ENCODE measurements at places on chromosomes 2 and 18. TPM values are rescaled to one million over a fixed set of nuclear protein-coding genes. Genes with fewer than 3 reads are reported as not detected.
A peak's percentile ranks its signal among the peaks of the same experiment; 100 is the strongest.

DNA sequence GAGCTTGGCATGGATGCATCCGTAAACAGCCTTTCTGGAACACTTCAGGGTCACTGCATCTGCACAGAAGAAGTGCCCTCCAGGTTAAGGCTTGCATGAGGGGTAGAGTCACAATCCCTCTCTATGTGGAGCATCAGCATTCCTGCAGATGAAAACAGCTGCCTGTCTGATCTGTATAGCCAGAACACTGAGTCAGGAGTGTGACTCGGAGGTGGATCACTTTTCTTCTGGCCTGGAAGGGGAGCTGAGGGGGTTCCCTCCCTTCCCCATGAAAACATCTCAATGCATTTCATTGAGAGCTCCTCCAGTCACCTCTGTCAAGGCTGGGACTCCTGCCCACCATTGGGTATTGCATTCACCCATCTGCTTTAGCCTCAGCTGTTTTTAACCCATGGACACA lies 72.5 kb upstream of the SERPINE2 start:
- no peak for DNase-seq

GRCh38 chr2:56333812-56334485 lies 150.2 kb downstream of the CCDC85A start:
- no peak for DNase-seq

DNA sequence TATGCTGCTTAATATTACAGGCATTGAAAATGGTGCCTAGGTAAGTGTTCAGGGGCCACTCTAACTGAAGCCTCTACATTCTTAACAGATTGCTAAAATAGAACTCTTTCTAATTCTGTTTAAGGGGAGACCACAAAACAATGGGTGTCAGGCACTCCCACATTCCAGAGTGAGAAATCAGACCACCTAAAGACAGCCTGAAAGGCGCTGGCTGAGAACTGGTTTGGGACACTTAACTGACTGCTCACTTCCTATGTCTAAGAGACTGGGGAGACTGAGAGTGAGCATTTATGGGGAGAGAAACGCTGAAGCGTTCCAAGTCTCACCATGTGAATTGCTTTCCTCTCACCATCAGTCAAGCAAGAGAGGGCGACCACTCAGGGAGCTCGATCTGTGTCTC lies 108.8 kb upstream of the ITGB6 start:
- DNase-seq: no peak

CNRIP1 gene
- not detected for total RNA-seq

DNA sequence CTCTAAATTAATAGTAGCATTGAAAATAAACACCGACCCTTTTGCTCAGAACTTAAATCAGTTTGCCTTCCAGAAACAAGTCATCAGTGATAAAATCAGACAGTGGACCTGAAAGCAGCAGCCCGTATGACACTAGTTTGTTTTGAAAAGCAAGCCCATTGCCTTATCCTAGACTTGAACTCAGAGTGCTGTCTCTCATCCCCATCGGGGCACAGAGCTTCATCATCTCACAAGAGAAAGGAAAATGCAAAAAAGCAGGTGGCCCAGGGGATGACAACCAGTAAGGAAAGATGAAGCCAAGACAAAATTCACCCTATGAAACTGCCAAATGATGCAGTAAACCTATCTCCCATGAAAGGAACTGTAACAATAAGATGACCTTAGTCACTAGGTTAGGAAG lies 71.2 kb downstream of the CERKL start:
- DNase-seq: no peak

UGT1A8 gene
- total RNA-seq: not detected

DNA sequence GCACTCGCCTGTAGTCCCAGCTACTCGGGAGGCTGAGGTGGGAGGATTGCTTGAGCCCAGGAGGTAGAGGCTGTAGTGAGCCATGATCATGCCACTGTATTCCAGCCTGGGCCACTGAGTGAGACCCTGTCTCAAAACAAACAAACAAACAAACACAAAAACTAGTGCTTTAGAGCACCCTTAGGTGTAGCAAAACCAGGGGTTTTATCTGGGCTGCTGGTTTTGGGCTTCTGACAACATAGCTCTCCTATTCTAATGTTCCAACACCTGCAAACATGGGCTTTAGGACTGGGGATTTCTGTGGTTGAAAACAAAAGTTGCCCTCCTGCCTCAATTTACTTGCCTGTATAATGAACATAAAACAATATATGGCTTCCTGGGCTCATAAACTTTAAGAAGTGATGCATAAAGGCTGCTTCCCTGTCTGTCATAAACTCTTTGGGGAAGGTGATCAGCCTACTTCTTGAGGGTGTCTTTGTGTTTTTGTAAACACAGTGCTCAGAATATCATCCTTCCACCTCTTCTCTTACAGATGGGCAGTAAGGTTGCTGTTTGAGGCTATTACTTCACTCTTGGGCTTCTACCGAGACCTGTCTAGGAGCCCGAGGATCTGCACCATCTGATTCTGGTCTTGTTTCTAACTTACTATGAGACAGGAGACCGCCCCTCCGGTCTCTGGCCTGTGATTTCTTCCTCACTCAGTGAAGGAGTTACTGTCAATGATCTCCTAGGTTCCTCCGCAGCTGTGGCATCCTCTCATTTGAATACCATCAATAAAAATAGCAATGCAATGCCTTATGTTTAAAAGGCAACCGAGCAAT lies 246.5 kb downstream of the MYCN start:
- no peak for DNase-seq

DNA sequence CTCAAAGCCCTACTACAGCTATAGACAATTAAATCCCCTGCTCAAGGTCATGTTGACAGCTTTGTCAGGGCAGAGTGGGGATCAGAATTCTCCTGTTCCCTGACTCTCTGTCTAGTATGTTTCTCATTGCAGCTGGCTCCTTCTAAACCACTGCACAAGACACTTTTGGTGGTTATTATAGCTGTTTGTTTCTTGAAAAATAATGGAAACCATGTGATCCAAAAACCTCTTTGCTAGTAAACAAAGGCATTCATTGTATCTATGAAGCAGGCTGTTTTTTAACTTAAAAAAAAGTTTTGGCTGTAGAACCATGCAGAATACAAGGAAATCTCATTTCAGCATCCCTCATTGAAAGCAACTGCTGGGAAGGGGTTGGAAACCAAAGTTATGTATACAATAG lies 352.5 kb upstream of the EPHA4 start:
- DNase-seq: no peak

GRCh38 chr2:219266232-219266631 lies 12.5 kb upstream of the TUBA4A start:
- DNase-seq: no peak

- no peak for DNase-seq
Measured at GRCh38 chr2:200318940-200319435, 12.5 kb downstream of the SPATS2L start.

DNA sequence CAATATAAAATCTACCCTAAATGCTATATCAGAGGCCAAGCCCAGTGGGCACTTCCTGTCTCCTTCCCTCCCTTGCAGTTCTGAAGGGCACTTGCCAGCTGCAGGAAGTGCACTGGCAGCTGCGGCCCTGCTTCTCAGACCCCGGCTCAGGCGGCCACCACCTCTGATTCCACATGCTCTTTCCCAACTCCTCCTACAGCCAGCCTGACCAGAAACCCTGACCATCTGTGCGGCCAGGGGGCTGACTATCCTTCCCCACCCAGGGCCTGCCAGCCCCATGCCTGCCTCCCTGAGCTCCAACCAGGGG lies 88.6 kb downstream of the ZBTB7C start:
- no peak for DNase-seq

DNA sequence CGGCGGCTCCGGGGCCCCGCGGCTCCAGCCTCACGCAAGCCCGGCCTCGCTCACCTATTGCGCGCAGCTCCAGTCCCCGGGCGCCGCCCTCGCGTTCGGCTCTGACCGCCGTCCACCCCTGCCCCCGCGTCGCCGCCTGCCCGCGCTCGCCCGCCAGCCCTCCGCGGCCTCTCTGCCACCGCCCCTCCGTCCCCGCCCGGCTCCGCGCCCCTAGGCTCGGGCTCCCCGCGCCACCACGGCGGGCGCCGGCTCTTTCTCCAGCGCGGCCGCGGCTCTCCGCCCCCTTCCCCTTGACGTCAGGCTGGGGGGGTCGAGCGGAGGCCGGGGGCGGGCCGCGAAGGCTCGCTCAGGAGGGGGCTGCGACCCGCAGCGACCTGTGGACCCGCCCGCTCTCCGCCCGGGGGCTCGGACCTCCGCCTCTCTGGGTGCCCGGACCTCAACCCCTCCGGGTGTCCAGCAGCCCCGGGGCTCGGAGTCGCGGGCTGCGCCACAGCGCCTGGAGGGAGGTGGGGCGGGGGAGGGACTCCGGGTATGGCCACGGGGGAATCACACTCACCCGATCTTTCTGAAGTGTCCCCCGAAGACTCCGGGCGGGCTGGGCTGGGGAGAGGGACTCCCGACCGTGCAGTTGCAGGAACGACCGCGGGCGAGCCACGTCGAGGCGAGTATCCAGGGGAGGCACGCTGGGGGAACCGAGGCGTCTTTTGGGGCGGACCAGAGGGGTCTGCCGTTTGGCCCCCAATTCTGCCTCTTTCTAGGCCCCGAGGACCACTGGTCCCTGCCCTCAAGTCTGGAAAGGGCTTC lies at the start of gene SEMA4C:
Gene SEMA4C, minus strand, starts transcription at position 259 of the 804 bp plus-strand sequence. CDS start 2,194 bp downstream, outside the sequence.
- peak; percentile 56 for DNase-seq

GRCh38 chr2:129806317-129806716 lies 173.1 kb upstream of the RAB6C start:
- DNase-seq: no peak

DNA sequence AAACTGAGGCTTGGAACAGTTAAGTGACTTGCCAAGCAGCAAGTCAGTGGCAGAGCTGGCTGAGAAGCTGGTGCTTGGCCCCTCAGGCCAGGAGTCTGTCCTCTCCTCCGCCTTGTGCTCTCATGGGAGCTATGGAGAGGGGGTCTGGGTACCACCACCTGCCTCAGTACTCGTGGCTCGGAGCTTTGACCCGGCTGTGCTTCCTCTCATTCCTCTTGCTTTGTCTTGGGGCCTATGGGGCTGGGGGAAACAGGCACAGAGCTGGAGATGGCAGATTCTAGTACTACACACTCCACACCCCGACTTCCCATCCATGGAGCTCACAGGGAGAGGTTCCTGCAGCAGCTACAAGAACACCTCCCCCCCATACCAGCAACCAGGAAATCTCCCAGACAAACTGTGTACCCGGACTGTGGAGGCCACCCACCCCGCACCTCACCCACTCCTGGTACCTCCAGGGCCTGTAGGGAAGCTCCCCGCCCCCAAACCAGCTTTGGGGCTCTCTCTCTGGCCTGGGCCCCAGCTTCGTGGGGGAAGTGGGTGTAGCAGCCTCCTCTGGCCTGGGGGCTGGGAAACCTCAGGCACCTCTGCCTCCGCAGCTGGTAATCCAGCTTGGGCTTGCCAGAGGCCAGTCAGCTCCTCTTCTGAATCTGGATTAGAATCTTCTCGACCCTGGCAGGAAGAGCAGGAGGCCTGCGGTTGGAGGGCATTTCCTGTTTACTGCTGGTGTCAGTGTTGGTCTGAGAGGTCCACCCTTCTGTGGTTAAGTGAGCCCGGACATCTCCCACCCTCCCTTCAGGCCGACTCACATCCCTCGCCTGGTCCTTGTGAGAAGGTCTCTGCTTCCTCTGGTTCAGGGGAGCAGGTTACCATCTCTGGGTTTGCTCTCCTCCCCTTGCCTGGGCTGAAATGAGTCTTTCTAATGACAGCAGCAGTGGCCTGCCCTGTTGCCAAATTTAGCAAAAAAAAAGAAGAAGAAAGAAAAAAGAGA lies 22.3 kb upstream of the RHOB start:
- no peak for DNase-seq

- DNase-seq: no peak
Measured at GRCh38 chr2:55418512-55419232, 984 bp downstream of the CCDC88A start.

- DNase-seq: no peak
Measured at GRCh38 chr2:70935468-70936164, at the start of gene ATP6V1B1. Gene ATP6V1B1 (plus strand): TSS chr2:70935900. CDS start chr2:70935955, 55 bp downstream.

- DNase-seq: no peak
Measured at GRCh38 chr2:60549928-60550177, 3.6 kb downstream of the BCL11A start.

- DNase-seq: no peak
Measured at GRCh38 chr18:26356045-26356785, 130.0 kb downstream of the TAF4B start.

OSBPL6 gene
- total RNA-seq: not detected

EN1 gene
- total RNA-seq: not detected

- no peak for DNase-seq
Measured at GRCh38 chr2:146547236-146547635, 1297.6 kb upstream of the ACVR2A start.

RNF152 gene
- 0.02 TPM for total RNA-seq

- DNase-seq: no peak
Measured at GRCh38 chr18:34838669-34839068, 128.6 kb downstream of the DTNA start.

GYPC gene
- total RNA-seq: 50.1 TPM

DNA sequence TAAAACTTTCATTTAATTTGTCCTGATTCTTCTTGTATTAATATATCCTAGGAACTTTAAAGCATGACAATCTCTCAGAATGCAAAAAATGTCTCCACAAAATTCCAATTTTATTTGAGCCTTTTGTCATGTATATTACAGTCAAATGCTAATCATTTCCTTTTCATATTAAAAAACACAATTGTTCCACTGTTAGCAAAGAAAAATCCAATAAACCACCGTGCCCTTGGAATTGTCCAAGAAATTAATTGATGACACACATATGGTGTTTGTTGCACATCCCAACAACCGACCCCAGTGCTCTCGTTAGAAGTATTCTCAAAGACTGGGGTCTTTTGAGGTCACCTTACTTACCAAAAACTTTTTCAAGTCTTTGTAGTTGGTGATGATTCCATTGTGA lies 28.1 kb downstream of the GFPT1 start:
- no peak for DNase-seq

COLEC11 gene
- not detected for total RNA-seq

- no peak for DNase-seq
Measured at GRCh38 chr18:57863706-57864105, 60.6 kb upstream of the ATP8B1 start.

ANKRD29 gene
- not detected for total RNA-seq

GRCh38 chr2:17719562-17720371 lies 33.8 kb downstream of the SMC6 start:
- DNase-seq: no peak

DNA sequence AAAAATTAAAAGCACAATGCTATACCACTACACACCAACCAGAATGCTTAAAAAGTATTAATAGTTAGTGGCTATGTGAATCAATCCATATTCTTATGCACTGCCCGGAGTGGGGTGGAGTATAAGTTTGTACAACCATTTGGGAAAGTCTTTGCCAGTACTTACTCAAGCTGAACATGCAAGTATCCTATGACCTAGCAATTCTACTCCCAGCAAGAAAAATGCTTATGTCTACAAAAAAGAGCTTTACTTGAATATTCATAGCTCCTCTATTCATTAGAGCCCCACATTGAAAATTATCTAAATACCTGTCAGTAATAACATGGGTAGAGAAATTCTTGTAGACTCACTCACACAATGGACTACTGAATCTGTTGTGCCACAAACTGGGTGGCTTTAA lies 21.4 kb upstream of the CNOT11 start:
- DNase-seq: no peak

TMEM178A gene
- not detected for total RNA-seq

- peak; percentile 54 for DNase-seq
Measured at GRCh38 chr2:20411361-20411894, 35.4 kb upstream of the RHOB start.
